GM20000 (cell line): ENCODE measurements at places on chromosomes 16 and 17.
A peak's percentile ranks its signal among the peaks of the same experiment; 100 is the strongest.

DNA sequence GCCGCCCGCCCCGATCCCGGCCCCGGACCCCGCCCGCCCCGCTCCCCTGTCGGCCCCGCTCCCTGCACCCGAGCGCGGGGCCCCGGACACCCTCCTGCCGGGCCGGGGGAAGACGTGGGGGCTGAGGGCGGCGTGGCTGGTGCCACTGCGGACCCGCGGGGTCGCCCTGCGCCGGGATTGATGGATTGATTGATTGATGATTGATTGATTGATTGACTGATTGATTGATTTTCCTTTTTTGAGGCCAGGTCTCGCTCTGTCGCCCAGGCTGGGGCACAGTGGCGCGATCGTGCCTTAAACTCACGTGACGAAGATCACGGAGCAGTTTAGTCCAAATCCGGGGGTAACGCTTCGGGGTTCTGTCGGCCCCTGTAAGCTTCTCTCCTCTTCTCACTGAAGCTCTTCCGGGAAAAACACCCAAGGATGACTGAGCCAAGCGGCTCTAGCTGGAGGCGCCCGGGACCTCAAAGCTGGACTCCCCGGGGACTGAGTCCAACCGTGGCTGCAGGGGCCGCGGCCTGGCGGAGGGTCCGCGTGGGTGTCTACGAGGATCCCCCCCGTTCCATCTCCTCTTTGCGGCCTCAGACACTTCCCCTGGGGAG, 40.2 kb upstream of the BHLHA9 start:
- DNase-seq: peak; percentile 54

DNA sequence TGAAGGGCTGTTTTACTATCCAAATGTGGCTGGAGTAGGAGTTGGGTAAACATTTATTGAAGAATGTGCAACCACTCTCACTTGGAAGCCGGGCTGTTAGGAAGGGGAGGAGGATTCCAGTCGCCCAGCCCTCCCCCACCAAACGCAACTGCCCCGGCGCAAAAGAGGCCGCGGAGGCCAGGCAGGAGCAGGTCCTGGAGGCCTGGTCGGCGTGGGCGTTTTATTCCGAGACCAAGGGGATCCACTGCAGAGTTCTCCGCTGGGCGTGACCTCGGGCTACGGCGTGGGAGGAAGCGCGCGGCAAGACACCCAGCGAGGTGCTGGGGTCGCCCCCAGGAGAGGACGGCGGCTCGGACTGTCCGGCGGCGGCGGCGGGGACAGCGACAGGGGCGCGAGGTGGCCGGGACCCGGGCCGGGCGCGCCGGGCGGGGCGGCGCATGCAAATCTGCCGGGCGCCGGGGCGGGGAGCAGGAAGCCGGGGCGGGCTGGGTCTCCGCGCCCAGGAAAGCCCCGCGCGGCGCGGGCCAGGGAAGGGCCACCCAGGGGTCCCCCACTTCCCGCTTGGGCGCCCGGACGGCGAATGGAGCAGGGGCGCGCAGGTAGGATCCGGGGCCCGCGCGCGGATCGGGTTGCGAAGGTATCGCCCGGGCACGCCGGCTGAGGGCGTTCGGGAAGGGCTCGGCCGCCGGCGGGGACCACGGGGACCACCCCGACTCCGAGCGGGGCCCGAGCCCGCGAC, at the start of gene IL4R:
IL4R (plus strand) TSS at position 553 of the 739 bp plus-strand sequence. CDS start 26,230 bp downstream, outside the sequence.
- peak; percentile 88 for DNase-seq

DNA sequence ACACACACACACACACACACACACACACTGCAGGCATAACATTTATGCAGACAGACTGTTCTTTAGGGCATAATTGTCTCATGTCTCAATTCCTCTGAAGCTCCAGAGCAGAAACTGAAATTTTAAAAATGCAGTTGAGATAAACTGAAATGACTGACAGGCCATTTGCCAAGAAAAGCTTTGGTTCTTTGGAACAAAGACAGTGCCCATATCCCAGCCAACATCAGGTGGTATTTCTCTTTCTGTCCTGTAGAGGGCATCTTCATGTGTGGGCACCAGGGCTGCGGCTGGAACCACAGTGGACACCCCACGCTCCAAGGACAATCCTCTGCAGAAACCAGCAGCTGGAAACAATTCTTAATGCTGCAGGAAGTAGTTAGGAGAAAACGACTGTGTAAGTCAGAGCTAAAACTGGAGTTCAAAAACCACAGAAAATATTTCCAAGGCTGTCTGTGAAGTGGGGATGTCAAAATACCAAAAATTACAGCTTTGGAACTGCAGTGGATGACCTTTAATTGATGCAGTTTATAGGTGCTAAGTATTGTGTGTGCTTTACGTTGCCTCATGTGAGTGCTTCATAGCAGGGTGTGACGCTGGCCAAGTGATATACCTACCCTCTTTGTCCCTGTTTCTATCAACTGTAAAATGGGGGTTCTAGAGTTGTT, 10.6 kb upstream of the MEFV start:
- no peak for DNase-seq

- DNase-seq: no peak
These were observed 408 bp upstream of the KPNA2 start for GRCh38 chr17:68035131-68035522.

DNA sequence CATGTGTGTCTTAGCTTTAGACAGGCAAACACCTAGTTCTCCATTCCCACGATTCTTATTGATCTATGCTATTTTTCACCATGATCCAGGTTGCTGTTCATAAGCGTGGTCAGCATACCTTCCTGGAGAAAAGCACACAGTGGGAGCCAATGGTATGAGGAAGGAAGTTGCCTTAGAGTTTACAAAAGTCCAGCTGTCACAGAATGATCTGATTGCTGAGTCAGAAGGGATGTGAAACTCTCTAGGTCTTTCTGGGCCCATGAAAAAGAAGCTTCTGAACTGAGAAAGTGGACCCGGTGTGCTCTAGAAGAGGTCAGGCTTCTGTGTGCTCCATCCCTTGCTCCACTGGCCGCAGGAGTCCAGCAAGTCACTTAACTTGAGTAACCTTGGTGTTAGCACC, 71.0 kb upstream of the CCL1 start:
- DNase-seq: no peak

DNA sequence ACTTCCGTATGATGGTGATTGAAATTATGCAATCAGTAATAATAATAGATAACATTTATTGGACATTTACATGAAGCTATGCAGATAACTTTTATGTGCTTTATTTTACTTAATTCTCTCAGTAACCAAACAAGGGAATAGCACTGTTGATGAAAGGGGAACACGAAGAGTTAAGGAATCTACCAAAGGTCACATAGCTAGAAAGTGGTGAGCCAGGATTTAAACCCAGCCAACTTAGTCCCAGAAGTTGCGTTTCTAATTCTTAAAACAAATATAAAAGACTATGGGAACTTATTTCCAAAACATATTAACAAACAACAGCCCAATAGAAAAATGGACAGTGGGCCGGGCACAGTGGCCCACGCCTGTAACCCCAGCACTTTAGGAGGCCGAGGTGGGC, 9.7 kb downstream of the SPNS3 start:
- no peak for DNase-seq

DNA sequence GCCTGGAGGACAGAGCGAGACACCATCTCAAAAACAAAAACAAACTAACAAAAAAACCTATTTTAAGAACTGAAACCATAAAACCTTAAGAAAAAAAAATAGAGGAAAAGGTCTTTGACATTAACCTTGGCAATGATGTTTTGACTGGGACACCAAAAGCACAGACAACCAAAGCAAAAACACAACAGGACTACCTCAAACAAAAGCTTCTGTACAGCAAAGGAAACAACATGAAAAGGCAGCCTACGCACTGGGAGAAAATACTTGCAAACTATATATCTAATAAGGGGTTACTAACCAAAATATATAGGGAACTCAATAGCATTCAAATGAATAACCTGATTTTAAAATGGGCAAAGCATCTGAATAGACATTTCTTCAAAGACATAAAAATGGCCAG, 32.3 kb downstream of the CDR2 start:
- DNase-seq: no peak

- no peak for DNase-seq
These were observed 31.9 kb upstream of the CBX4 start for GRCh38 chr17:79871131-79871530.

DNA sequence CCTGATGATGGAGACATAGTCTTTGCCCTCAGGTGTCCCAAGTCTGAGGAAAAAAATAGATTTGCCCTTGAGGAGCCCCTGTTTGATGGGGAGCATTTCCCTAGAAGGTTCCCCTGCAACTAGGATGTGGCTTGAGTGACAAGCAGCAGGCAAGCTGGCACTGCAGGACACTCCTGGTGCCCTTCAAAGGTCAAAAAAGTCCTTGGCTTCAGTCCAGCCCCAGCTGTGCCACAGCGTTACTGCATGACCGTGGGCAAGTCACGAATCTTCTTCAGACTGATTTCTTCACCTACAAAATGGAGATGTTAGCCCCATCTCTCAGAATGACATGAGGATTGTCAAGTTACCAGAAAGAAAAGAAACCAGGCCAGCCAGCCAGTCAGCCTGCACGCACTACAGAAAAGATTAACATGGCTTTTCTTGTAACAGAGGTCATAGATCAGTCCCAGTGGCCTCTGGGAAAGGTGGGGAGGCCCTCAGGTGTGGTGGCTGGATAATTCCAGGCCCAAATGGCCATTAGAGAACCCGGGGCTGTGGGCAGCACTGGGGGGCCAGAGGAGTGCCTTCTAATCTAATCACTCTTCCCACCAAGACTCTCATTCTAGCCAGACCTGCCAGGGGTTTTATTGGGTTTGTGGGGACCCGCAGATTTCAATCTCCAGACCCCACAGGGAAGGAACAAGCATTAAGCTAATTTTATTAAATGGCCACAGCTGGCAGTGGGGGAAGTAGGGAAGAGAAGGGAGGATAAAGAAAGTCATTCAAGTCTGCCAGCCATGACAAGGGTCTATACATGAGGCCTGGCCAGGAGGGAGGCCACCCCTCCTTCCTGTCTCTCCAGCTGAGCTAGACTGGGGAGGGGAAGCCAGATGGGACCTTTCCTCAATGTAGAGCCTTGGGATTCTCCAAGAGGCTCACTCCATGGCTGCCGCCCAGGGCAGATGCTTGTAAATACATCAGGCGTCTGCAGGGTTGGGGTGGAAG, 9.7 kb upstream of the KIF18B start:
- no peak for DNase-seq

DNA sequence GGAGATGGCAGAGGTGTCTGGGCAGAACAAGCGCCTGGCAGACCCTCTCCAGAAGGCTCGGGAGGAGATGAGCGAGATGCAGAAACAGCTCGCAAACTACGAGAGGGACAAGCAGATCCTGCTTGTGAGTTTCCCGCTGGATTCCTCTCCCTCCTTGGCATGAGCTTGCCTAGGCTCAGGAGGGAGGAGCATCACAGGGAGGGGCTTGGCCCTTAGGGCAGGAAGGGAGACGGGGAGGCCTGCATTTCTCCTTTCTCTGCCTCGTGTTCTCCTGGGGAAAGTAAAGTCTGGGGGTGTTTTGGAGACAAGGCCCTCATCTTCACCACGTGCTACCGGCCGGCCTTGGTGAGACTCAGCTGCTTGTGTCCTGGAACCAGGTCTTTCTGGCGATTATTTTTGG, 18.0 kb upstream of the DBNDD1 start:
- no peak for DNase-seq

DNA sequence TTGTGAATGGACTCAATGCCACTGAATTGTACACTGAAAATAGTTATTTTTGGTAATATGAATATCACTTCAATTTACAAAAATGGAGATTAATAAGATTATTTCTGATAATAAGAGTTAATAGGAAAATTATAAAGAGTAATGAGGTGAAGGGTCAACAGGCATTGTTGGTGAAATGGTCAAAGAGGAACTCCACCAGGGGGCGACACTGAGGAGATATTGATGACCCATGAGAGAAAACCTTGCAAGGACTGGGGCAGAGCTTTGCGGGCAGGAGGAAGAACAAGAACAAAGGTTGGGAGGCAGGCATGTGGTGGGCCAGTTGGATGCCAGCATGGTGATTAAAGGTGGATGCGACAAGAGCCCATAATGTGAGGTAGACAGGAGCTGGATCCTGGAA, 74.0 kb upstream of the XYLT1 start:
- no peak for DNase-seq

- no peak for DNase-seq
These were observed 5.4 kb downstream of the SLC47A1 start for GRCh38 chr17:19539040-19539399.

DNA sequence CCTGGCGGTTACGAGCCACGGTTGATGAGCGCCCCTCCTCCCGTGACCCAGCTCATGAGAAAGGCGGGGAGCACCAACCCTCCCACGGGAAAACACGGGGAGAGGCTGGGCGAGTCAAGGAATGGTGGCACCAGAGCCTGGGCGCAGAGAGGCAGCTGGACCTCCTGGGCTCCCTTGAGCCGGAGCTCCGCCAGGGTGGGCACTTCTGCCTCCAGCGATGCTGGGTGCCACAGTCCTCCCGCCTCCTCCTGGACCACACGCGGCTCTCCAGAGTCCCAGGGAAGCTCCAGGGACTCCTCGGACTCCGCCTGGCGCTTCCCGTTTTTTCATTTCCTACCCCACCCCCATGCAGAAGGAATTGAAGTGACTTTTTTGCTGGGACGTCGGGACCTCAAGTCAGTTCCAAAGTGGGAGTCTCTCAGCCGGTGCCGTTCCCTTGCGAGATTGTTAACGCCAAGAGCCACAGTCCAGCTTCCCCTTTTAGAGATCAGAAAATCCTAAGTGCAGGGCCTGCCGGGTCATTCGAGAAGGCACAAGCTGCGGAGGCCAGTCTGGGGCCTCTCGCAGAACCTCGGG, 6.6 kb upstream of the CBX8 start:
- DNase-seq: no peak

DNA sequence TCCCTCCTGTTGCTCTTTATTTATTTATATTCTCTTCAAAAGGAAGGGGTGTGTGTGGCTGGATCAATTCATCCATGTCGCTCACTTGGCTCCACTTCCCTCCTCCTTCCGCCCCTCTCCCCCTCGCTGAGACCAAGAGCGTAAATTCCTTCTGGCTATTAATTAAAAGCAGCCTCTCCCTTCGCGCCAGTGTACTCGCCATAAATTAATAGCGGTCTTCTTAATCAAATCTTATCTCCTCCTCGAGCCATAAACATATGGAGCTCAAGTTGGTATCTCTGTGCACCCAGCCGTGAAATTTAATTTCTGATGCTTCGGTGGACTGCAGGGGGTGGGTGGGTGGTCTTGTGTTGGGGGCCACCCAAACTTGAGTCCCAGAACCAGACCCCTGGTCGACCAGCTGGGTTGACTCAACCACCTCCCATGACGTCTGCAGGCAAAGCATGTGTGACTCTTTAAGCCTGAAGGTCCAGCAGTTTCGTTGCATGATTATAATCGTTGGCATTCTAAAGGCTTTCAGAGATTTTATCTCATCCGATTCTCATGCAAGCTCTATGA, 57.9 kb downstream of the SDK2 start:
- no peak for DNase-seq

DNA sequence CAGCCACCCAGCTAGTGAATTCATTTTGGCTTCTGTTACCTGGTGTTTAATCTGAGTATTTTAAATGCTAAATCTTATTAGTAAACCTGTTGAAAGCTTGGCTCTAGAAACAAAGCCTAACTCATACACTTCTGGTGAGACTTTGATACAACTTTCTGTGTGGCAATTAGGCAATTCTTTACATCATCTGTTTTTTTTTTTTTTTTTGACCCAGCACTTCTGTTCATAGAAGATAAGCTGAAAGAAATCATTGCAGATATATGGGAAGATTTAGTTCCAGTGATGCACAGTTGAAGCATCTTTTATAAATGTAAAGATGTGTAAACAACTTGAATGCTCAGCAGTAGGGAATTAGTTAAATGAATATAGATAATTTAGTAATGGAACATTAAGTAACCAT, 21.7 kb upstream of the ABCC11 start:
- no peak for DNase-seq

- DNase-seq: no peak
These were observed 16.0 kb upstream of the JPH3 start for GRCh38 chr16:87586201-87586782.

- DNase-seq: no peak
These were observed 35.6 kb downstream of the CRLF3 start for GRCh38 chr17:30788918-30789317.
